IPS DF 6.9 (cell line): ENCODE measurements at places on chromosomes 1 and 21.

DNA sequence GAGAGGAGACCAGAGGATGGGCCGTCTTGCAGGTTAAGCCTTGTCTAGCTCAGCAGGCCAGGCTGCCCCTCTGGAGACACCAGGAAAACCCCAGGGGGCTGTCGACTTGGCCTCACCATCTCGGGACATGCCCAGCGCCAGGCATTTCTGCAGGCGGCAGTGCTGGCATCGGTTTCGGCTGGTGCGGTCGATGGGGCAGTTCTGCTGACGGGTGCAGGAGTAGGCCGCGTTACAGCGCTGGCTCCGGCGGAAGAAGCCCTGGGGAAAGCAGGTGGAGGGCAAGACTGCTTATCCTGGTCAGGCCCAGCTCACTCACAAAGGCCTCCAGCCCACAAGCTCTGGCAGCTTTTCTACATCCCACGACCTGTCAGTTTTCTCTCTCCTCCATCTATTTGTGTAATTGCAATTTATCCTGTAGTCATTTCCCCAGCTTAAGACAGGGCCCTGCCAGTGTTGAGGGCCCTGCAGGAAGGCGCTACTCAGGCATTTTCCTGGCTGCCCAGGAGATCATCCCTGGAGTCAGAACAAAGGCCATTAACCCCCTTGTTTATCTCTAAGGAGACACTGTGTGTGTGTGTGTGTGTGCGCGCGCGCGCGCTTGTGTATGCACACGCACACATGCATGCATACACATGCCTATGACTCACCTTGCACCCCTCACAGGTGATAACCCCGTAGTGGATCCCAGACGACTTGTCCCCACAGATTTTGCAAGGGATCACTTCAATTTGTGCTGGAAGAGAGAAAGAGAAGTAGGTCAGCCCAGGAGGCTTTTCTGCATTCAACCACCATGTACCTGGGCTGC is 11.5 kb upstream of the LINGO4 start:
- DNase-seq: no peak

DNA sequence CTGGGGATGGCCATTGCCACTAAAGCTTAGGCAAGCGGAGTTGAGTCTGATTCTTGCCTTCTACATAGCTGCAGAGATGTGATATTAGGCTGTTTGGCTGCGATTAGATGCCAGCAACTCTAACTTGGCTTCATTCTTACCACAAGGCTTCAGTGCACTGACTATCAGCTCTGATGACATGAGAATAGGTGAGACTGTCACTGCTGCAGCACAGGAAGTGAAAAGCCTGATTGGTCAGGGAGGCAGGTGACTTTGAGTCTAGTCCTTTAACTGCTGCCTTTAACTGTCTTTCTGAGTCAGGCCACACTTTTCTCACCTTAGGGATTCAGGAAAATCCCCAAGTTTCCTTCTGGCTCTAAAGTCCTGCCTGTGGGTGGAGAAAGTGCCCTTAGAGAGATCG is 14.1 kb upstream of the PLXNA2 start:
- DNase-seq: no peak

DNA sequence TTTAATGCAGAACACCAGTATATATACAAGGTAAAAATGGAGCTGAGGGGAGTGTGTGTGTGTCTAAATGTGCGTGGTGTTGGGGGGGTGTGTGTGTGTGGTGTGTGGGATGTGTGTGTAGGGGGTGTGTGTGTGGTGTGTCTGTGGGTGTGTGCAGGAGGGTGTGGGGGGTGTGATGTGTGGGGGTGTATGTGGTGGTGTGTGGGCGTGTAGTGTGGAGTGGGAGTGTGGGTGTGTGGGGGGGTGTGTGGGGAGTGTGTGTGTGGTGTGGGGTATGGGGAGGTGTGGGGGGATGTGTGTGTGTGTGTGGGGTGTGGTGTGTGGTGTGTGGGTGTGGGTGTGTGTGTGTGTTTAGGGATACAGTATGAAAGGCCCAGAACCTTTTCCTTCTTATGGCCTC is 202.3 kb upstream of the CACYBP start:
- no peak for DNase-seq

- DNase-seq: no peak
These were observed 156.7 kb downstream of the DMRTA2 start for GRCh38 chr1:50266509-50266908.

DNA sequence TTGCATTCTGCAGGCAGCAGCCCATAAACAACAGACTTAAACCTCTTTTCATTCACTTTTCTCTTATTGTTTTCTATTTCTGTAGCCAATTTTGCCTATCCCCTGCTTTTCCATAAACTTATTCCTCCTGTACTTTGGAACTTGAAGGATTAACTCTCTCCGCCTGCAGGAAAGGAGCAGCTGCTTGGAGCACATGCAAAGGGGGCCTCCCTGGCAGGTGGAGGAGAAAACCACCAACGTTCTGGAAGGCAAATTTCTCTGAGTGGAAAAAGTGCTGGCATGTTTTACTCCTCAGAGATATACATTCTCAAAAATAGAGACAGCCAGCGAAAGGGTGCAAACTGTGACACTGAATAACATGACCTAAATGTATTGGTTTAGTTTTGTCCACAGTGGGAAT is 33.6 kb downstream of the RGS21 start:
- no peak for DNase-seq

- DNase-seq: no peak
These were observed 8.3 kb downstream of the ARHGAP30 start for GRCh38 chr1:161061419-161061818.

DNA sequence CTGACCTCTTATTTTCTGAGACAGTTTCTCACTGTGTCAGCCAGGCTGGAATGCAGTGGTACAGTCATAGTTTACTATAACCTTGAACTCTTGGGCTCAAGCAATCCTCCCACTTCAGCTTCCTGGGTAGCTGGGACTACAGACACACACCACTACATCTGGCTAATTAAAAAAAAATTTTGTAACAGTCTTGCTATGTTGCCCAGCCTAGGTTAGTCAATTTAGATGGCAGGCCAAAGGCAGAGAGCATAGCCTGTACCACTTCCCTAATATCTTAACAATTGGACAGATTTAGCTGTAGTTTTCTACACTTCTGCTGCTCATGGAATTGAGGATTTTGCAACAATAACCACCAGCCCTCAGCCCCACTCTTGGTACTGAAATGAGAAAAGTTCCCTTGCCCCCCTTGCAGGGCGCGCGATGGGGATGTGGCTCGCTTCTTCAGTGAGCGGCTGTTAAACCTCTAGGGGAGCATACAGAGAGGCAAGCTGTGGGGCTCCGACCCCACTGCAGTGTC is 34.9 kb upstream of the PTGFRN start:
- no peak for DNase-seq

GRCh38 chr1:228836427-228836826 is 101.1 kb downstream of the RHOU start:
- DNase-seq: no peak

DNA sequence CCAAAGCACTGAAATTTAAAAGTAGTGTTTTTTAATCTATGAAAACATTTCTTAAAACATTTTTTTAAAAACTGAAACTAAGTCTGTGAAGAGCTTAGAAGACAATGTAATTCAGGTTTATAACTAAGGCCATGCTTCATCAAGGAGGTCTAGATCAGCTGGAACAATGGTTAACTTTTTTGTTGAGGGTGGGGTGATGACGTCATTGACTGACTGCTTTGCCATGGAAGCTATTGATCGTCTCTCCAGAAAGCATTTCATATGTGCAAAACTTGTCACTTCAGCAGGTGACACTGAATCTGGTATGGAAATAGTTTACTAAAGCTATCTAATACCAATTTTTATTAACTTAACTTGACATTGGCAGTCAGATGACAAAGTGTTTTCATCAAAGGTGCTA is 21.0 kb downstream of the RAVER2 start:
- DNase-seq: no peak

- DNase-seq: no peak
These were observed 230.1 kb downstream of the SEC16B start for GRCh38 chr1:177739780-177740179.

- no peak for DNase-seq
These were observed 89.9 kb upstream of the DSCAM start for GRCh38 chr21:40936771-40937261.

DNA sequence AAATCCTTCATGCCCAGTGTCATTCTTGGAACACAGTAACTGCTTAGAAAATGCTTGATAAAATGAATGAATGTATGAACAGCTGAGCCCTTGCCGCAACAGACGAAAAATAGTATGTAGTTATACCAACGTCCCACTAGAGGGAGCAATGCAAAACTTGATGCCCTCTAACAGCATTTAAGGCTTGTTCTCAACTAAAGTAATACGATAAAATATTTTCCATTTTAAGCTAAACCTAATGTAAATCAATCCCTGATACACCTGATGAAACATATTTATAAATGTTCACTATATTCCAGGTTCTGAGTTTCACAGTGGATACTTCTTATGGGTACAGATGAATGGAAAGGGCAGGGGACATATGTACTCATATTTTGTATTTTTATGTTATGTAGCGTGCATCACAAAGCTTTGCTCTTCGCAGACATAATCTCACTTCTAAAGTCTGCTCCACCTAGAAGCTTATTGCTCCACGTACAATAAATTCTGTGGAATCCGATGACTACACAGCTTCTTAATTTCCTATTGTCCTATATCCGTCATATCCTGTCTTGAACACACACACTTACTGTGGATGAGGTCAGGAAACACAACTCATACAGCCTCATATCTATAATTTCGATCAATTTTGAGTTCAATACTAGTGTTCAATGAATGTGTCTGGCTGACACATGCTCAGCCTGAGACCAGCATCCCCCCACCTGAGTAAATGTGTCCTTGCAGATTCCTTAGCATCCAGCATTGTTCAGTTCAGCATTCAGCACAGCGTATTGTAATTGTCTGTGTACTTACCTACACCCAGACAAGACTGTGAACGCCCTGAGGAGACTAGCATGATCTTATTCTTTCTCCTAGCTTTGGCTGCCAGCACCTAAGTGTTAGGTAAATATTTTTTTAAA is 4.4 kb upstream of the UTP25 start:
- no peak for DNase-seq

- peak; percentile 33 for DNase-seq
These were observed 2.2 kb upstream of the ARHGAP30 start for GRCh38 chr1:161071886-161072371.

GRCh38 chr1:95168761-95169351 is 51.7 kb downstream of the TLCD4 start:
- no peak for DNase-seq

DNA sequence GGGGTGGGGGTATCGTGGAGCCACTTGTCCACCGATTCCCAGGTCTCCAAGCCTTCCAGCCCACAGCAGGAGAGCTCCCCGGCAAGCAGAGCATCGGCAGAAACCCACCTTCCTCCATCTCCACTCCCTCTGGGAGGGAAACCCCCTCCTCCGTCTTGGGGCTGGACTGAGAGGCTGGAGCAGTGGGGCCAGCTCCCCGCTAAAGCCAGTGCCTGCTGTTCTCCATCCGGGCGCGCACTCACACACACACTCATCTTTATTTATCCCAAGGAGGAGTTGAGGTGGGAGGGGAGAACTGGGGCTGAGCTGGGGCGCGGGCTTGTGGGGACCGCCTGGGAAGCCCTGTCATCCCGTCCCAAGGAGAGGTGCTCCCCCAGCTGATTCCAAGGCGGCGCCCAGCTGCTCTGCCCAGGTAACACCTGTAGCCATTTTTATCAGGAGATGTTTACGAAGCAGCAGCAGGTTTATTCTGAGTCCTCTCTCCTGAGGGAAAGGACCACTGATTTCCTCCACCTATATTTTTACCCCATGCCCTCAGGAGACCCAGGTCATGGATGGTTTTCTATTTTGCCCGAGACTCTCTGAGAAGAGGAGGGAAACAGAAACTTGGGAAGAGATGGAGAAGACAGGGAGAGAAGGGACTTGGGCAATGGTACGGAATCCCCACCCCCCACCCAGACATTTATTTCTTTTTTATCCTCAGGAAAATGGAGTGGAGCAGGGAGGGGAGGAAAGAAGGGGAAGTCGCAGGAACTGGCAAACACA is 2.1 kb downstream of the KCNN3 start:
- DNase-seq: no peak

DNA sequence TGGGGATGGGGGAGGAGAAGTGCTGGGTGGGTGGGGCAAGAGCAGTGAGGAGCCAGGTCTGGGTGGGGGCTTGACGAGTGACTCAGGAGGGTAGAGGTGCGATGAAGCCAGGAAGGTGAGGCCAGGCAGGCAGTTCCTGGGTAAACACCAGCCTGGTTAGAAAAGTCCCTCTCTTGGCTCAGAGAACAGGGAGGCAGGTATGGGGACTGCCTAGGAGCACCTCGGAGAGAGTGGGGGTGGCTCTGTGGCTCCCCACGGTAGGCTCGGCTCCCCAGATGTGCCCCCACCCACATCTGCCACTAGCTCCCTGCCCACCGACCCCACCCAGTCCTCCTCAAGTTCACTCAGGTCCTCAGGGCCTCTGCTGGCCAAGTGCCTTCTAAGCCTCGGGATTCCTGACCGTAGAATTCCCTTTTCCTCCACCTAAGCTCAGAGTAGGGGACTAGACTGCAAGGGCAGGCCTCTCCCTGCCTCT is 1.2 kb downstream of the HSPG2 start:
- no peak for DNase-seq

DNA sequence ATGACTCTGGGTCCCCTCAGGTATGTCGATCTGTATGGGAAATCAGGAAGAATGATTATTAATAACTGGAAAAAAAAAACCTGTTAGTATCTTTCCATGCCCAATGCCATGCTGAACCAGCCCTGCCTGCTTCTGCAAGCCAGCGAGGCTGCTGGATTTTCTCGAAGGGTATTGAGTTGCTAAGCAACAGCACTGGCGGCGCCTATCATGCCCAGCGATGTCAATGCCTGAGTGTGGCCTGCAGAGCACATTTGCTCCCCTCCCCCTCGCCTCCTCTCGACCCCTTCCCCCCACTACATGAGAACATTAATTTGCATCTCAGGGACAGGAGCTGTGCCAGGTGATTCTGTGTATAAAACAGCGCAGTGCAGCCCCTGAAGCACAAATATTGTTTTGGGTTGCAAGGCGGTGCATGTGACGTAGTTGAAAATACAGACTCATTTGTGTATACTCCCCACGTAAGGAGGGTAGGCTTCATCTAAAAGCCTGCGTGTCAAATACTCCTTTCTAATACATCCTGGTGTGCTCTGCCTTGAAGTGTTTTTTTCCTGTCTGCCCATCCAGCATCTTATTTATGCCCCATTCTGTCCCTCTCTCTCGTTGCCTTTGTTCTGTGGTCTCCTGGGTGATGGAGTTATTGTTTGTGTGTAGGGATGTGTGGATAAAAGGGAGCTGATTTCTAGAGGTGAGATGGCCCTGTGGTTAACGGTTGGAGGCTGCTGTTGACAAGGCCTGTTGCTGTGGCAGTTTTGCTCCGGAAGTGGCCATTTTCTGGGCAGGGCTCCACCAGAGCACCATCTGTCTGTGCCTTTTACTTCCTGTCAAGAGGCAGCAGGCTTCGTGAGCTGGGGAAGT is 32.7 kb upstream of the ATP5PO start:
- DNase-seq: peak; percentile 64

GRCh38 chr1:210727709-210728108 is 399.0 kb downstream of the HHAT start:
- DNase-seq: no peak

DNA sequence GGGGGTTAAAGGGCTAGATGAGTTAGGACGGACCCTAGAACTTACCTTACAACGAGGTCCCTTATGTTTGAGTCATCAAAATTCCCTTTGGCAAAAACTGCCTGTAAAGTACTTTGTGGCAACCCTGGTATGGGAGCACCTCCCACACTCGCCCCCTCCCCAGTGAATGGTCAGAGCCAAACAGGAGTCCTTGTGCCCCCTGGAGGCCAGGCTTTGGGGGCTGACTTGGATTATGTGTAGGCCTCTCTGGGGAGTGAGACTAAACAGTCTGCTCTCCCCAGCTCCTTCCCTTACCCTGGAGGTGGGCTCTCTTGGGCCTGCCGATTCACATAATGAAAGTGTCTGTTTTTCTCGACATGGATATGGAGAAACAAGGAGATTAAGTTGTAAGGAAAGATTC is 81.2 kb downstream of the ADCY10 start:
- DNase-seq: no peak
